ENCODE measurements at places on chromosomes 12 and 14.

DNA sequence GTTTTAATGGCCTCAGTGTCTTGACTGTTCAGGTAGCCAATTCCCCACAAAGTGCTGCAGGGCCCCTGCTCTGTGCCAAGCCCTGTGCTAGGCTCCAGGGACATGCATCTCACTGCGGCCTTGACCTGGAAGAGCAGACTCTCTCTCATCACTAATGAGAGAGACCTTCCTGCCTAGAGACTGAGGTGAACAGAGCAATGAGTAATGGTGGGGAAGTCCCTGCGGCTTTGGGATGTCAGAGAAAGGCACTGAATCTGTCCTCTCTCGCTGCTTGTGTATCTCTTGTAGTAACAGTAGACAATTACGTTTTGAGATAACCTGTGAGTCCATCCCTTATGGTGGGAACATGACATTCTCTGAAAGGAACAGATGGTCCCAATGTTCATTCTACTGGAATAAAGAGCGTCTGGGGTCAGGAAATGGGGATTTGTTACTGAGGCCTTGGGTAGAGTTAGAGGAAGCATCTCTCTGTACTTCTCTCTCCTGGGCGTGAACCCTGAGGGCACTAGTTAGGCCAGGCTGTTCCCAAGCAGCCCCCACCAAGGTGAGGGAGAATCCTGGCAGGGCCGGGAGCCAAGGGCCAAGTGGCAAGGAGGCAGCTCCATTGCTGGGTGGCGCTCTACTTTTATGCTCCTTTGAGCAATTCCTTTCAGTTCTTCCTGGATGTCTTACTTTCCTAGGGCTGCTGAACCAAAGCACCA, 13.5 kb downstream of the NFATC4 start:
- no peak for DNase-seq

GRCh38 chr12:59164991-59165718, 244.9 kb upstream of the LRIG3 start:
- peak; percentile 35 for DNase-seq

- DNase-seq, result no peak
Observed at GRCh38 chr12:77382096-77382742, 316.9 kb upstream of the E2F7 start.

DNA sequence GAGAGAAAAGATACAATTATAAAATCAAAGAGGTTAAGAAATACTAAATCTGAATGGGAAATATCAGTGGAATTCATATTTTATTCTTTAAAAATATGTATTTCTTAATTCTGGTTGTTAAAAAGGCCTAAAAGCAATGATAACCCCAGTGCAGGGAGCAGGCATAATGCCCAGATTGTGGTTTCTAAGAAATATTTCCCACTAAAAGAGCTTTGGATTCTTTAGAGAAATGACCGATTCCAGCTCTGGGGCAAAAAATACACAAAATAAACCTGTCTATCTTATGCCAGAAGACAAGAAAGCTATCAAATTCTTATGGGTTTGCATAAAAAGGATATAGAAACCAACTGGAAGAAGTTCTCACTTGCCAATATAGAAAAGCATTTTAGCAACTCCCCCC, 71.6 kb downstream of the PDE6H start:
- DNase-seq, result no peak

- peak; percentile 42 for DNase-seq
Observed at GRCh38 chr12:123233505-123234308, 471 bp downstream of the MTRFR start.

DNA sequence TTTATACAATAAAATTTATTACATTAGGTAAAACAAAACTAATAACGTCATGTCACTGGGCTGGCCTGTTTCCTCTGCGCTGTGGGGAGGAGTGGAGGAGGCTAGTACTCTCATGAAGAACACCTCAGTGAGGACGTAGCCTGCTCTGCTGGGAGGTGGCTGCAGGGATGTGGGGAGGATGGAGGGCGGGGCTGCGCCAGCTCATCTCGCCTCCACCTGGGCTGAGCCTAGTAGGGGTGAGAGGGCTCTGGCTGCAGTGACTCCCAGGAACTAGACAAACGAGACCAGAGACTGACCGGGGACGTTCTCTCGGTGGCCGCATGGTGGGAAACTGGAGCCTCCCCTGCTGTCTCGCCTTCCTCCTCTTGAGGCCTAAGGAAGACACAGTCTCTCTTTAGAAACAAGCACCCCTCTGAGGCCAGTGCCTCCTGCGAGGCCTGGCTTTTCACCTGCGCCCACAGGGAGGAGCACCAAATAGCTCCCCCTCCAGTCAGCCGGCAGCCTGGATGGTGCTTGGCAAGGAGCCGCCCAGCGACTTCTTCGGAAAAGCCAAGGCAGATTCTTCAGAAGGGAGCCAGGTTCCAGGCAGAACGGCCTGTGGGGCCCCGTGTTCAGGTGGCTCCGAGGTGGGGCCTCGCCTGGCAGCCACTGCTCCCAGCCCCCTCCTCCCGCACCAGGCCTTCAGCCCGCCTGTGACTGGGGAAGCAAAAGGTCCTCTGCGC, 62.4 kb downstream of the PLEKHG3 start:
- DNase-seq, result no peak

DNA sequence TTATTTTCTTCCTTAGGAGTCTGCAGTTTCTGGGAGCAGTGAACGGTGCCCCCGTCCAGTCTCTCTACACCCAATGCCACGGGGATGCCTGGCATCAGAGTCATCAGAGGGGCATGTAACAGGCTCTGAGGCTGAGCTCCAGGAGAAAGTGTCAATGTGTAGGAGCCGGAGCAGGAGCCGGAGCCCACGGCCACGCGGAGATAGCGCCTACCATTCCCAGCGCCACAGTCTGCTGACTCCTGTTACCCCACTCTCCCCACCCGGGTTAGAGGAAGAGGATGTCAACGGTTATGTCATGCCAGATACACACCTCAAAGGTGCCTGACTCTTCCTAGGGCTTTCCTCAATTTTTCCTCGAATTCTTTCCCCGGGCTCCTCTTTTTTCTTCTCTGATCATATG, 3.3 kb upstream of the PA2G4 start:
- DNase-seq, result no peak

- DNase-seq, result no peak
Observed at GRCh38 chr14:57732463-57733285, 133.2 kb downstream of the SLC35F4 start.

GRCh38 chr12:68189821-68190242, 30.3 kb upstream of the IFNG start:
- no peak for DNase-seq

DNA sequence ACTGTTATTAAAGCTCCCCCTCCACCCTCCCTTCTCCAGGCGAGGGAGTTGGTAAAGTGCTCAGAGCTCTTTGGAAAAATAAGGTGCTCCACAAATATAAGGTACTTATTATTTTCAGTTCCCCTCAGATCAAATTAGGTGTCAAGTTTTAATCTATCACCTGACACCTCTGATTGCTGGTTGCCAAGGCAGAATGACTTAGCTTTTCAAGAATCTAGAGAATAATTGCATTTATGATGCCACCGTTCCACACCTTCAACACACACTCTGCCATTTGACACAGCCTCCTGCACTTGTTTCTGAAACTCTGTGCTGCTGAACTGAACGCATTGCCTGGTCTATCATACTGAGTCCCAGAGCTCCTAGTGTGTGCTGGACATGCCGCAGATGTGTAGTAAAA, 128.6 kb downstream of the CRACR2A start:
- DNase-seq, result no peak

GRCh38 chr14:102761206-102761605, 16.0 kb upstream of the TRAF3 start:
- DNase-seq, result no peak

- no peak for DNase-seq
Observed at GRCh38 chr12:76777765-76778216, 13.9 kb downstream of the ZDHHC17 start.

DNA sequence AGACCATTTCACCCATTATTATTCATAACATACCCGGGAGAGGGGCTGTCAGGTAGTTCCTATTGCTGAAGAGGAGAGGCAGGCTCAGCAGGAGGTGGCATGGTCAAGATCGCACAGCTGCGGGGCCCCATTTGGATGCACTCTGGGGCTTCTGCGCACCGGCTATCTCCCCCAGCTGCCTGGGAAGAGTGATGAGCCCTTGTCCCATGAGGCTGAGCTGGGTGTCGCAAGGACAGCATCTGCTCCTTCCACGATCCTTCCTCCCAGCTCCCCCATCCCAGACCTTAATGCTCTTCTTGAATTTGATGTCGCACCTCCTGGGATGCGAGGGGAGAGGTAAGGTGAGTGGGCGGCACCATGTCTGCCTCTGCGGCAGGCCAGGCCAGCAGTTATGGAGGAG, 62.6 kb downstream of the SLC24A4 start:
- no peak for DNase-seq

GRCh38 chr12:108819920-108820706, 37.3 kb downstream of the SSH1 start:
- DNase-seq, result peak; percentile 59

- DNase-seq, result no peak
Observed at GRCh38 chr12:112018571-112019237, 5.5 kb downstream of the ERP29 start.

DNA sequence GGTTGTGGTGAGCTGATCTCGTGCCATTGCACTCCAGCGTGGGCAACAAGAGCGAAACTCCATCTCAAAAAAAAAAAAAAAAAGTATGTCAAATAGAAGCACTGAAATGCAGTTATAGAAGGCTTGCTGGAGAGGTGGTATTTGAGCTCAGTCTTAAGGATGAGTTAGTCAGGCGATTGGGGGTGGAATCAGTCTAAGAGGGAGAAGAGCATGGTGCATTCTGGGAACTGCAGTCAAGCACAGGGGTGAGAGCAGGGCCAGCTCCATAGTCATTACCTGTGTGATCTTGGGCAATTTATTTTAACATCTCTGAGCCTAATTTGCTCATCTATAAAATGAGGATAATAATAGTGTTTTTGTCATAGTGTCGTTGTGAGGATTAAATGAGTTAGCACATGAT, 5.9 kb upstream of the GNB3 start:
- no peak for DNase-seq

GRCh38 chr12:64025174-64025958, 180.9 kb downstream of the SRGAP1 start:
- no peak for DNase-seq

- no peak for DNase-seq
Observed at GRCh38 chr12:102756530-102756929, 160.5 kb downstream of the PAH start.
